ENCODE measurements at places on chromosomes 6 and 20.

- no peak for DNase-seq
These were observed 70.7 kb upstream of the BEND3 start for GRCh38 chr6:107186047-107186446.

GRCh38 chr6:68990317-68990716, 355.2 kb downstream of the ADGRB3 start:
- DNase-seq: no peak

- DNase-seq: no peak
These were observed 97.3 kb downstream of the INSM1 start for GRCh38 chr20:20465252-20465651.

DNA sequence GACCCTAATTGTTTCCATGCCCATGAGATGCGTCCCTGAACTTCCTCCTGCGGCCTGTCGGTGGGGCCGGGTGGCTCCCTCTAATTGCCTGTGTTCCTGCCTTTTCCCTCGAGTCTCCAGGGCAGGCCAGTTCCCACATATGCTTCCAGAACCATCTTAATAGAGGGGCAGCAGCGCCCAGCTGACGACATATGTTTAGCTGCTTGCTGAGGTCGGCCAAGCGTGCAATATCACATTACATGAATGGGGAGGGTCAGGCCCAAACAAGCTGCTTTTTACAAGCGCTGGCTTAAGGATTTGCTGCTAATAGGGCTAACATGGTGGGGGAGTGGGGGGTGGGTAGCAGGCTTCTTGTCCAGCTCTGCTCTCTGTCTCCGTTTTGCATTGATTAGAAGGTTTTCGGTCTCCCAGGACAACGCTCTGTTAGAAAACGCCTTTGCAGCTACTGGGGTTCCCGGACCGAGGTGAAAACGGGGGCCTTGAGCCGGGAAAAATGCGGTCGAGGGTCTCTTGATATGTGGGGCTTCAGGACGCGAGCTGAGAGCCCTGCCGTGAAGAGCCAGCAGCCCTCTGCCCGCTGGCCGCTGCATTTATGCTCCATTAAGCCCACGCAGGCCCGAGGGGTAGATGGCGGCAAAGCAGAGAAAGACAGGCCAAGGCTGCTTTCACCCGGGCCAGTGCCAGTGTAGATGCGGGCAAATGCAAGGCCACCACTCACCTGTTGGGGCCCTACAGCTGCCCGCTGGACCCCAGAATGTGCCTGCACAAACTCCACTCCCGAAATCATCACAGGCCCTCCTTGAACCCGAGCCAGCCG, 308.5 kb downstream of the BMP7 start:
- DNase-seq: no peak

DNA sequence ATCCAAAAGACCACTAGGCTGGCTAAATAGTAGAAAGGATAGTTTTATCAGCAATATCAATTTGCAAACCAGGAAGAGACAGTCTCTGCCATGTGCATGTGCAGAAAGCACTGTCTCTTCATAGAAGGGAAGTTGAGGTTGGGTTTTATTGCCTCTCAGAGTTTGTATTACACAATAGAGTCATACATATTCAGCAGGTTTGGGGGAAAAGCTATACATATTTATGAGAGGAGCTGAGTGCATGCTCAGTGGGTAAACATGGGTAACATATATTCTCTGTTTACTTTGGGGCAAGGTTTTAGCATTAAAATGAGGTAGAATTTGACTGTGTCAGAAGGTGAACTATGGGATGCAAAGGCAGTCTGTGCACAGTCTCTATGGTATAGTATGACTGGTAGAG, 14.9 kb downstream of the TMEM170B start:
- DNase-seq: no peak

- DNase-seq: no peak
These were observed 3.3 kb downstream of the ID1 start for GRCh38 chr20:31608251-31608945.

- no peak for DNase-seq
These were observed 76.7 kb upstream of the FABP7 start for GRCh38 chr6:122702841-122703240.

GRCh38 chr6:134437376-134437775, 119.5 kb upstream of the SGK1 start:
- peak; percentile 26 for DNase-seq

- DNase-seq: no peak
These were observed 62.1 kb downstream of the TBXT start for GRCh38 chr6:166105341-166106075.

GRCh38 chr6:25326960-25327359, 47.8 kb downstream of the CARMIL1 start:
- DNase-seq: no peak

GRCh38 chr6:10690651-10691445, 3.6 kb downstream of the C6orf52 start:
- DNase-seq: no peak

DNA sequence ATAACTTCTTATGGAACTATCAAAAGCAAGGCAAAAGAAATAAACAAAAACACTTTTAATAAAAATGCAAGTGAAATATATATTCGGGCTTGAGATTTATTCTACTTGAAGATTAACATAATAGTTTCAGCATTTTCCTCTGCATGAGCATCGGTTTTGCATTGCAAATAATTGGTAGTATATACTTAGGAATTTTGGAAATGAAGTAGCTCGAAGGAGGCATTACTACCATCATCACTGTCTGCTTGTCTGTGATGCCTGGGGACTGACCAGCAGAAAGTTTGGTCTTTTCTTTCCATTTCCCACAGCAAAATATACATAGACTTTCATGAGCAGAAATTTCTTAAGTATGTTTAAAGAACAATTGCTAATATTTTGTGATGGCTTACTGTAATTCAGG, 570.7 kb downstream of the HTR1B start:
- DNase-seq: no peak

DNA sequence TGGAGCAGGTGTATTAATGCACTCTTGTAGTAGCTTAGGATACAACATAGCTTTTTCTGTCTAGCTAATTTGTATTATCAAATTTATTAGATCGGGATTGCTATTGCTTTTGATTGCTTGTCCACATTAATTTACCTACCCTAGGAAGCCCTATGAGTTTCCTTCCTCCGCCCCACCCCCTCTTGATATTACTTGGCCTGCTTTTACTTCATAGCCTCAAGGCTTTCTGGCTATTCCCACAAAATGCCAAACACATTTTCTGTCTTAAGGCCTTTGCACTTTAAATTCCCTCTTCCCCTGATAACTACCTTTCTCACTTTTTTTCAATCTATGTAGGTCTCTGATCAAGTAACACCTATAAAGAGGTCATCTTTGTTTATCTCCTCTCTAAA, 99.1 kb upstream of the PRSS16 start:
- no peak for DNase-seq

DNA sequence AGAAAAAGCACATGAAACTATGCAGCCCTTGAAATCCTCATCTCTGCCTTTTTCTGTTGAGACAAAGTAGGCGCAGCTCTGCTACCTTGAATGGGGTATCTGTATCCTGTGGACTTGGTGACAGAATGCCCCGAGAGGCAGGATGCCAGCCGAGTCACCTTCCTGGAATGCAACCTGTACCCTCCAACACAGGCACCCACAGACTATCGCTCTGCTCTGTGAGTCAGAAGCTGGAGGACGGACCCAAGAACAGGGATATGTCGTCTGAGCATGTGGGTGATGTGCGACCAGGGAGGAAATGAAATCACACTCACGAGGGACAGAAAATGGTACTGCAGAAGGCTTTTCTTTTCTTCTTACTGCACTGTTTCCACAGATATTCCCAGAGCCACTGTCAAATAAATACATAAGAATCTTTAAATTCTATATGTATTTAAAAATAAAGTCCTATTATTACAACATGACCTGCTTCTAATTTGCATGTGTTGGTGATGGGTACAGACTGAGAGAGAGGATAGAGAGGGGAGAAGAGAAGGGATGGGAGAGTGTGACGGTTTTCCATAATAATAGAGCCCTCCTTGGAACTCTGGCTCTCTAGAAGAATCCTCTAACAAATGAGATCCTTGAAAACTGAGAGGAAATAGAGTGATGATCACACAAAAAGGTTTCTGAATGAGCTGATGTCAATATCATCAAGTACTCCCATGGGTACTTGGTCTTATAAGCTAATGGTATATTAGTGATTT, 308.1 kb downstream of the FOXC1 start:
- peak; percentile 2 for DNase-seq

DNA sequence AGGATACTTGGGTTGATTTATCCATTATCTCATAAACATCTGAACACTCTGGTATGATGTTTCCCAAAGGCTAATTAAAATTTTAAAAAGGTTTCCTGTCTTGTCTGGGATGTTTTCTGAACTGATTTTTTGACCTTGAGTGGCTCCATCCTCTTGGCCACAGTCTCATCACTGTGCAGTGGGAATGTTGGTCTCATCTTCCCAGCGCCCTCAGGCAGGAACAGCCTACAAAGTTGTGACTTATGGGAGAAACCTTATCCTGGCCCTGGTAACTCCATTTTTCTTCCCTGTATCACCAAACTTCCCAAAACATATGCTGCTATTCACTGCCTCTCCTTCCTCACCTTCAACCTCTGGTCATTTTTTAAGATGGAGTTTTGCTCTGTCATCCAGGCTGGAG, 6.8 kb upstream of the BPIFA3 start:
- DNase-seq: no peak

DNA sequence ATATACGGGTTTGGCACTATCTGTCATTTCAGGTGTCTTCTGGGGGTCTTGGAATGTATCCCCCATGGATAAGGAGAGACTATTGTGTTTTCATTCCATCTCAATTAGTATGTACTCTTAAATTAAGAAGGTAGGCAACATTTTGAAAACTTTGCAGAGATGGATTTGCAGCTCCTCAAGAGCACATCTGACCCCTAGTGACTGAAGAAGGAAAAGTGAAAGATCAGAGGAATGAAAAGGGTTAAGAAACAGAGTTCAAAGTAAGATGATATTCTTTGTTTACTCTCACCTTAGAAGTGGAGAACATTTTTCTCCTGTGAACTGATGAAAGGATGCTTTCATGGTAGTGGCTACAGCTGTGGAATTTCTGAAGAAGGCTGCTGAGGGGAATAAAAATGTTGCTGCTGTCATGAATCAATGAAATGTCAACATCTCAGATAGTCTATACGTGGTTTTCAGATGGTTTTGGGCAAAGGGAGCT, 41.5 kb downstream of the SH3BGRL2 start:
- no peak for DNase-seq

GRCh38 chr6:79598012-79598411, 33.1 kb upstream of the SH3BGRL2 start:
- DNase-seq: no peak
